ENCODE measurements at places on chromosomes 4 and X.

GRCh38 chr4:33054161-33054560, 2334.0 kb downstream of the PCDH7 start:
- no peak for DNase-seq

DNA sequence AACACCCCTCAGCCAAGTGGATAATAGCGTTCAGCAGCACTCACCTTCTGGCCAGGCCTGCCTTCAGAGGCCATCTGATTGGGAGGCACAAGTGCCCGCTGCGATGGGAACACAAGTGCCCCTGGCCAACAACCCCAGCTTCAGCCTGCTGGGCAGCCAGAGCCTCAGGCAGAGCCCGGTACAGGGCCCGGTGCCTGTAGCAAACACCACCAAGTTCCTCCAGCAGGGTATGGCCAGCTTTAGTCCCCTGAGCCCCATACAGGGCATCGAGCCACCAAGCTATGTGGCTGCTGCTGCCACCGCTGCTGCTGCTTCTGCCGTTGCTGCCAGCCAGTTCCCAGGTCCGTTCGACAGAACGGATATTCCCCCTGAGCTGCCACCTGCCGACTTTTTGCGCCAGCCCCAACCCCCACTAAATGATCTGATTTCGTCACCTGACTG, 55.9 kb upstream of the MTM1 start:
- DNase-seq: no peak

DNA sequence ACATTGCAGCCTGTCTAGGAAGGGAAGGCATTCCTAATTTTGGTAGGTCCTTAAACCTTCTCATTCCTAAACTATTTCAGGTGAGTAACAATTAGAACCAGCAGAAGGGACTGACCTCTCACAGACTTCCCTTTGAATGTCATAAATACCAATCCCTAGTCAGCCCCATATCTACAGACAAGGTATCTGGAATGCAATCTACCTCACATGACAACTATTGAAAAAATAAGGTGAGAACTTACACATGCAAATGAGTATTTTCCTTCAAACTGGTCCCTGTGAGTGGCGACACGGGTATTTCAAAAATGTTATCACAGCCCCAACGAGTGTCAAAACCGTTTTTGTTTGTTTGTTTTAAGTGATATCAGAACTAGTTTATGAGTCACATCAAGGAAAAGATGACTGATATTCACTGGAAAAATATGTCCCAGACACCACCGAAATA, 102.4 kb upstream of the VCX2 start:
- peak; percentile 49 for DNase-seq

DNA sequence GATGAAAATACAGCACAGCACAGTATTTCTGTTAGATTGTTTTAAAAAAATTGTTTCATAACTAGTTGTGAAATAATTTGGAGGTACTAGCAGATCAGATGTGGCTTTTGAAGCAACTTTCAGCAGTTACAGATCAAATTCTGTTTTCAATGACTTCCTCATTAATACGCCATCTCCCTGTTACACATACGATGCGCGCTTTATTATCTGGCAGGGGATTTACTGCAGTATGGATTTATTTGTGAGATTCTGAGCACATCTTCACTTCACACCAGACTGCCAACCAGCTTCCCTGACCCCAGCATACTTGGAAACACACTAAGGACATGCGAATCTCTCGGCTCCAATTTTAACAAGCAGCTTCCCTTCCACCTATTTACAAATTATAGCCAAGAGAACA, 235.5 kb upstream of the DIAPH2 start:
- DNase-seq: no peak

GRCh38 chrX:71198066-71198465, 25.0 kb upstream of the GJB1 start:
- DNase-seq: no peak

DNA sequence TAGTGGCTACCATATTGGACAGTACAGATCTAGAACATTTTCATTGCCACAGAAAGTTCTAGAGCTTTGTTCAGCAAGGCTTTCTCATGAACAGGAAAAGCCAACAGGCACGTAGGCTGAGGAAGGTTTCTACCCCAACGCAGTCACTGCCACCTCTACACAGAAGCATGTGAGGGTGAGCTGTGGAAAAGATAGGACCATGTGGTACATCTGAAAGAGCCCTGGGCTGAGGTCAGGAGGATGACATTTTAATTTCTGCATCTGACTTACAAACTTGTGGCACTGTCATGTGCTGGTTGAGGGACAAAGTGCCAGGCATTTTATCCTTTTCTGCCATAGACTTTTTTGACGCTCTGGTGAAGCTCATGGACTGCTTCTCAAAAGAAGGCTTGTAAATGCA, 454.2 kb downstream of the BCOR start:
- no peak for DNase-seq

DNA sequence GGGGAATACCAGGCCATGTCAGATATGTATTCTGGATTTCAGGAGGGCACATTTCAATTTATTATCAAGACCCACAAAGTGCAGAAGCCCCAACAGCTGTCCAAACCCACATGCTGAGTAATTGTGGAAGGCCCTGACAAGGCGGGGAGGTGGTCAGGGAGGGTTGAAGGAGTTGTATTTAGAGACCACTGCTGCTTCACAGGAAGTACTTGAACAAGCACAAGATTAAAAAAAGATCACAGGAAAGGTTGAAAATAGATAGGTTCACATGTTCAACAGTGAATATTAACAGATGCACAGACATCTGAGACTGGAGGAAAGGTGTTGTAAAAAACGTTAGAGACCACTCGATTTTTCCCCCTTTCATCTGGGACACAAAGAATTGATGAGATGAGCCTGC, 17.9 kb downstream of the ATP8A1 start:
- no peak for DNase-seq

- no peak for DNase-seq
Observed at GRCh38 chrX:28016823-28017222, 35.6 kb upstream of the DCAF8L1 start.

DNA sequence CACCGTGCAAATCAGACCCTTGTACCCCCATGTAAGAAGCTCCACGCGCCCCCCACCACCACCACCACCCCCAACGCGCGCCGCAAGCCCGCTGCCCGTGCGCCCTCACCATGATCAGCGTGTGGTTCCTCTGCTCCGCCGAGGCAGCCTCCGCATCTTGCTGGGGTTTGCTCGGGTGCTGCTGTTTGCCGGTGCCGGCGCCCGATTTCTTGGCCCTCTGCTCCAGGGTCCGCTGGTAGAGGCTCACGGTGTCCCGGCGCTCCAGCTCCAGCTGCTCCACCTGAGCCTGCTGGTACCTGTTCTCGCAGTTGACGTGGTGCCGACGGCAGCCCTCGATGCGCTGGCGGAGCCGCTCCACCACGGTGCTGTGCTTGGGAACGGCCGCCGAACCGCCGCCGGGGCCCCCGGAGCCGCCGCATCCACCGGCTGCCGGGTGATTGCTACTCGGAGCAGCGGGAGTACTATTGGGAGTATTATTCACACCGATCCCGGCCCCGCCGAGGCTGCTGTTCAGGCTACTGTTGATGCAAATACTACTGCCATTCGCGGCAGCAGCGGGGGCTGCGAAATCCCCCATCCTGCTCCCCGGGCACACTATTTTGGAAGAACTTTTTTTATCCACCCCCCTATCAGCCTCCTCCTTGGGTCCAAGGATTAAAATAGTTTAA, 1.1 kb downstream of the MAML3 start:
- DNase-seq: no peak

- DNase-seq: peak; percentile 18
Observed at GRCh38 chr4:54683616-54684346, 26.0 kb downstream of the KIT start.

GRCh38 chr4:188714501-188714900, 575.3 kb downstream of the TRIML1 start:
- no peak for DNase-seq

DNA sequence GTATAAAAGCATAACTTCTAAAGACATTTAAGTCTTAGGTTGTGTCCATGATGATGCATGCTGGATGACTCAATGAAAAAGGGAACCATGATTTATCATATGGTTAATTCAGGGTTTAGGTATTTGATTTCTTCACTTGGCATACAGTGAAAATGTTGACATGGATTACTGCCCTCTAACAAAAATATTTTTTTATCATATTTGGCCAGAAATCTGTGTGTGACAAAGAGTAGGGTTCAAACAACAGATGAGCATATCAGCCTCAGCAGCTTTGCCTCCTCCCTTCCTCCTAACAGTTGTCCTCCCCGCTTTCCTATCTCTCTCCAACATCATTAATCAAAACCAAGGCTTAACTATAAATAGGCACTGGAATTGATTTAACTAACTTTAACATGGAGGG, 46.3 kb downstream of the ARHGAP6 start:
- no peak for DNase-seq

GRCh38 chr4:87442889-87443288, 20.5 kb downstream of the NUDT9 start:
- DNase-seq: no peak

GRCh38 chr4:2587213-2587823, 50.9 kb downstream of the FAM193A start:
- no peak for DNase-seq

GRCh38 chrX:121931567-121931966, 884.2 kb downstream of the GLUD2 start:
- no peak for DNase-seq

DNA sequence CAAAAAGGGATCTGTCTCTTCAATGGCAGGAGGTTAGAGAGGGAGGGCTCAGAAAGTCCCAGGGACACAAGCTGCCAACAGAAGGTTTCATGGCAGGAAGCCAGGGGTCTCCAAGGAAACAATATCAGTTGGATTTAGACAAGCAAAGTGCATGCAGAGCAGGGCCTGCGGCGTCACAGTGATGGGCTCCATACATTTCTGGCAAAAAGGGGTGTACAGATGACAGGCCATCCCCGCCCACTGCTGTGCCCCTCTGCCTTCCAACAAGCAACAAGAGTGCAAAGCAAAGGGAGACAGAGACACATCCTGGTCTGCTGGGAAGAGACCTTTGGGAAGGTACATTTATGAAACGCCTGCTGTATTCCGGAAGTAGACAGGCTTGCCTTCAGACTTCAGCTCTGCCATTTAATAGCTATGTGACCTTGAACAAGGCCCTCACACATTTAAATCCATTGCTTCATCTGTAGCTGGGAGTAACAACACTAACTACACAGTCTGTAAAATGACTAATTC, 121.2 kb downstream of the AFAP1 start:
- no peak for DNase-seq

DNA sequence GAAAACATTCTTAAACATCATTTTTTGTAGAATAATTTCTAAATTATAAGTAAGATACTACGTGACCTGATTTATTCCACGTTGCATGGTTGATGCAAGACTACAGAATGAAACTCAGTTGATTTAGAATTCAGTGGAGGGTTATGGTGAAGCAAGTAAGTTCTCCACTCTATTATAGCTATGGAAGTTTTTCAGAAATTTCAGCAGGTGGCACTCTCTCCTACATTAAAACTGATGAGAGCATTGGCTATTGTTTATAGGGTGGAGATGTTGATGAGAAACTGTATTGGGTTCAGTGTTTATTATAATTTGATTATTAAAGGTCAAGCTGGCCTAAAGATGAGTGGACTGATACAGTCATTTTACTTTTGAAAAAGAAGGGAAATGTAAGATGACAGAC, 88.0 kb downstream of the FNIP2 start:
- DNase-seq: peak; percentile 19

GRCh38 chr4:176303938-176304337, 15.8 kb upstream of the SPCS3 start:
- DNase-seq: no peak

DNA sequence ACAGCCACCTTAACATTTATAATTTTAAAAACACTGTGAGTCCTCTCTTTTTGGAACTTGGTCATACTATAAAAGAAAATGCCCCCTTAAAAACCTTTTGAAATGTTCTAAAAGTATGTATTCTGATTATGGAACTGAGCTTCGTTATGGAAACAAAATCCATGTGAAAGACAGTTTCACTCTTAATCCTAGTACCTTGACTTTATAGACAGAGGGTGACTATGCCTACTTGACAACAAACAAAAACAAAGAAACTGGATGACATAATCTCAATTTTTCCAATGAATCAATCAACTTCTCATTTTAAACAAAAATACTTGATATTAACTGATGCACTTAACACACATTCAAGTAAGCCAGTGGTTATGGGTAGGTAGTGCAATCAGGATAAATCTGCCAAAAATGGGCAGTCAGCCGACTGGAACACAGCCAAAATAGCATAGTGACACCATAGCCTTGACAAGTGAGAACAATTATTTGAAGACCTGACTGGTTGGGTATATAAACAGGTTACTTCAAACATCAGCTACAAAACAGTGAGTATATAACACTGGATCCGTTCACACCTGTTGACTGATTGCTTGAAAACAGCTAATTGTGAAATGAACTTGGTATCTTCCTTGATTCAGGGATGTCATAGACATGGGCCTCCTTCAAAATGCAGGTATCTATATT, 265.5 kb downstream of the PPP3CA start:
- no peak for DNase-seq

- no peak for DNase-seq
Observed at GRCh38 chrX:15567886-15568616, 32.7 kb downstream of the ACE2 start.

DNA sequence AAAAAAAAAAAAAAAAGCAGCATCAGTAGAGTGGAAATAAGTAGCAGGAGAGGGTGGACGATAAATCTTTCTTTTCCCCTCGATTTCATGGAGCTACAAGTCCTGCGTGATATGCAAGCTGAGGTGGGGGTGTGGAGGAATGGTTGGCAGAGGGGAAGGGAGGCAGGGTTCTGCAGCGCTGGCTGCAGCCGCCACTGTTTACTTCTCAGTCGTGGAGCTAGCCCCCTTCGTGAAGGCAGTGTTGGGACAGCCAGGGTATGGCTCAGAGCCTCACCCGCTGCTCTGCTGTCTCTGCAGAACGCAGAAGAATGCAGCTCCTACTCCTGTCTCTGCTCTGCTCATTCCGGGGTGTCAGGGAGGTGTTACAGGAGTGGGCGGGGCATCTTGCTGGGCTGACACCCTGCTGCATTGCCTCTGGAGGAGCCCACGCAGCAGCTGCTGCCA, 140.6 kb downstream of the GPM6A start:
- peak; percentile 18 for DNase-seq

GRCh38 chrX:87788976-87789375, 271.4 kb downstream of the KLHL4 start:
- no peak for DNase-seq

DNA sequence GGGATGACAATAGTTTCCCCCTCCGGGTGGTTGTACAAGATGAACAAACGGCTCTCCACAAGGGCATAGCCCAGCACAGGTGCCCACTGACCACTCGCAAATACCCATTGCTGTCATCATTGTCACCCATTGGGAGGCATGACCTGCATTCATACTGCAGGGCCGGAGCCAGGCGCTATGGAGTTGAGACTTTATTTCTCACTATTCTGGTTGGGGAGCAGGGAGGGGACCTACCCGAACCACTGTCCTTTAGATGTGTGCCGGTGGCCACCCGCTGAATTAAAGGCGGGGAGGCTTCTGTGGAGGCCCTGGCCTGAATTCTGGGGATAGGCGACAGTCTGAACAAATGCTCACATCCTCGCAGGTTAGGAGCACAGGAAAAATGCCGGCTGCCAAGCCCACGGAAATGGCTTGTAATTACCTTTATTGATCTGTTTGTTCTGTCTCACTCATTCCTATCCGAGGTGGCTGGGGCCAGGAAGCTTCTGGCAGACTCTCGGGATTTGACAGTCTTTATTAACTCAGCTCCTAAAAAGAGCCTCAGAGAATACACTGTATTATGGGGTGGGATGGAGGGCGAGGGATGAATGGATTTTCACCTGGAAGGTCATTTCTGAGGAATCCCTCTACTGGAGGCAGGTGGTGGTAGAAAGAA, 125.1 kb upstream of the PSAPL1 start:
- DNase-seq: no peak
